ENCODE measurements at places on chromosomes 2 and 18. TPM values are rescaled to one million over a fixed set of nuclear protein-coding genes. Genes with fewer than 3 reads are reported as not detected.

DNA sequence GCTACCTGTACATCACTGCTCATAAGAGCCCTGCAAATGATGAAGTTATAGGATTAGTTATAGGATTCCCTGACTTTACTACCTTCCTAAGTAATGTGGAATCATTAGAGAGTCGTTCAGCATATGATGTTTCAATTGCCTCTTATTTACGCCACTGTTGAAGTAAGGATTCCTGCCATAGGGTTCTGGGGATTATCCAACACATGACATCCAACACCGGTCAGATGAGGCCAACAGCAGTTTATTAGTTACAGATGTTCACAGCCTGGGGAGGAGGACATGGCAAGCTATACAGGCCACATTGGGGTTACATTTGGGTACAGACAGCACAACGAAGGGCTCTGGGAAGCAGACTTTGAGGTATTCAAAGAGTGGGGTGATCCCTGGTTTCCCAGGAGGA lies 134.1 kb upstream of the MC4R start:
- DNase-seq, result no peak

GRCh38 chr2:46939626-46940359 lies 24.2 kb upstream of the MCFD2 start:
- DNase-seq, result no peak

DNA sequence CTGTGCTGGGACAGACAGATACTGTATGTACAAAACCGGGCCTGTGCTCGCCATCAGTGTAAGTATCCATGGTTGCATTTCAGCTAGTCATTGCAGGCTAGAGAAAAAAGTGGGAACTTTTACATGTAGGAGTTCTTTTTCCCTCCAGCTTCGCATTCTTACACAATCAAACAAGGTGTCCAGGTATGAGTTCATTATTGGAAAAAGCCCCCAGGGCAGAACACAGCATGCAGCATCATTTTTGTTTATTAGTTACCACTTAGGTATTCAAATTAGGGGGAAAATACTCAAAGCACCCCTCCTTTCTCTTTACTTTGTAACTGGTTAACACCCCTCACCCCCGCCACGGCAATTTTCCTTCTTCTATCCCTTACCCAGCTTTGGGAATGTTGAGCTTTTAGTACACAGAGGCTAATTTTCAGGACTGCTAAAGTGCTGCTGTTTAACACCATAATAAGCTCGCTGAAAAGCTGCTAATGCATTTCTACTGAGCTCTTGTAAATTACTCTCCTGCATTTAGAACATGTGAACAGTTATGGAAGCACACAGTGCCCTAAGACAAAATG lies 13.6 kb downstream of the UPP2 start:
- no peak for DNase-seq

GRCh38 chr2:72762276-72762675 lies 63.6 kb downstream of the EXOC6B start:
- no peak for DNase-seq

GRCh38 chr2:950080-950966 lies at the start of gene SNTG2:
SNTG2 (plus strand) TSS chr2:950849; CDS start chr2:950997, 148 bp downstream.
- DNase-seq, result peak; percentile 35

- no peak for DNase-seq
Measured at GRCh38 chr2:100365434-100365833, 43.1 kb upstream of the LONRF2 start.

GRCh38 chr2:161166538-161167409 lies 6.5 kb downstream of the TANK start:
- no peak for DNase-seq

- peak; percentile 29 for DNase-seq
Measured at GRCh38 chr2:121080013-121080772, 204.8 kb downstream of the TFCP2L1 start.

- DNase-seq, result no peak
Measured at GRCh38 chr2:220509096-220509757, 881.8 kb downstream of the SLC4A3 start.

DNA sequence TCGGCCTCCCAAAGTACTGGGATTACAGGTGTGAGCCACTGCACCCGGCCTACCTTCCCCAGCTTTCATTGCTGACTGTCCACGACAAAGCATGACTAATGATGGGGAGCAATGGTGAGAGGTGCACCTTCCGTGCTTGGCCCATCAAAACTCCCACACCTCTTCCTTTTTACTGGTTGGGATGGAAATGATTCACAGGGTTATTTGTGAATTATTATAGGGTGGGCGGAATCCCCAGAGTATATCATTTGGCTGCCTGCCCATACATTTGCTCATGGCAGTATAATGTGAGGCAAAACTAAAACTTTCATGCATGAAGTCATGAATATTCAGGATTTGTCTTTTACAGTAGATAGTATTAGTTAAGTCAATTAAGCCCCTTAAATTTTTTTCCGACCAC lies 334.2 kb upstream of the NETO1 start:
- no peak for DNase-seq

- no peak for DNase-seq
Measured at GRCh38 chr2:112493858-112494648, 12.1 kb downstream of the TTL start.

DNA sequence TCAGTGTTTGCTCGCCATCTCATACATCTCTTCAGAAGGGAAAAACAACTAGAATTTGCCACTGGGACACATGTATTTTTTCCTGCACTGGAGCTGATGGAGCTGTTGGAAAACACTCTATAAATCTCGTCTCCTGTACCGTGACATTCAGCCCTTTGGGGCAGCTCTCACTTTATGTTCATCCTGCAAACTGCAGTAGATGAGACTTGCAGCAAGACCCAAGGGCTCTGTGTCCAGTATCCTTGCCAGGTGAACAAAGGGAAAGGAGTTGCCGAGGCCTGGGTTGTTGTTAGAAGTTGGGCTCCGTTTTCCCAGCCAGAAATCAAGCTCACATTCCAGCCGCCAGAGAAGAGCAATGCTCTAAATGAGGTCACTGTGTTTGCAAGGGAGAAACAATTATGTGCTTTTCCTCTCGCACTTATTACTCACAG lies 285.1 kb downstream of the SLC4A3 start:
- no peak for DNase-seq

DNA sequence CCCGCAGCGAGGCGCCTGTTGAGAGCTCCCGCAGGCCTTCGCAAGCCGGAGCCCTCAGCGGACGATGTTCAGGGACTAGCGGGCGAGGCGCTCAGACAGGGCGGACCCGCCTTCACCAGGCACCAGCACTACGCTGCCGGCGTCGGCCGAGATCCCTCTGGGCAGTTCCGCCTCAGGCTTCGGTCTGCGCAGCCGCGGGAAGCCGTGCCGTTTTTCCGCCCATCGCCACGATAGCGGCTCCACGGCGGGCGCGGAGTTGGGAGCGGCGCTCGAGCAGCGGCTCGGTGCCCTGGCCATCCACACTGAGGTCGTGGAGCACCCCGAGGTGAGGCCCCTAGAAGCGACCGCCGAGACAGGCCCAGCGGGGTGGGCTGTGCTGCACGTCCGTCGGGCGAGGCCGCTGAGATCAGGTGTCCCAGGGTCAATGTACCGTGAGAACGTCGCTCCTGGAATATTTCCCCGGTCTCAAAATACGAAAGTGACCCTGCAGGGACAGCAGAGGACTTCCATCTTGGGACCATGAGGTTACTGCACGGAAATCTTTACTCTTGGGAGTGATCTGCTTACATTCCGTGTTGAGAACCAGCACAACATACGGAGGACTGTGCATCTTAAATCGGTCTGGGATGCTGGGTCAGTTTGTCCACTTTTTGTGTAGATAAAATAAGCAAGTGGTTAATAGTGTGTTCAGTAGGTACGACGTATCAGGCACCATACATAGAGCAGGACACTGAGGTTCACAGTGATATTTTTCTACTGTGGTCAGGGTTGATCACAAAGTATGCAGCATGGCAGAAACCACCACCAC lies 13.3 kb upstream of the MTIF2 start:
- peak; percentile 91 for DNase-seq

DNA sequence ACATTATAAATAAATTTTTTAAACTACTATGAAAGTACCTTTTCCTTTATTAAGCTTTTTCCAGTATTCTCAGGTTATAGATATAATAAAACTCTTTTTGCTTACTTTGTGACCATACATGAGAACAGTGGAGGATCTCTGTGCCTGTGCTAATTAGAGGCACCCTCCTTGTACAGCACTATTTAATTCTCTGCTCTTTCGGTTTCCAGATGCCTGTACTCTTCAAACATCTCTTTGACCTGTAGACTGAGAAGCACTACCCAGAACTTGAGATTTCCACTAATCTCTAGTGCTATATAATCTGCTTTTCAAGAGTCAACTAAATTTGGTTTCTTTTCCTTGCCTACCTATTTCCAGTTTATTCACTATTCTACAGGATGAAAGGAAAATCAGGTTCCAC lies 131.1 kb downstream of the GULP1 start:
- DNase-seq, result no peak

DNA sequence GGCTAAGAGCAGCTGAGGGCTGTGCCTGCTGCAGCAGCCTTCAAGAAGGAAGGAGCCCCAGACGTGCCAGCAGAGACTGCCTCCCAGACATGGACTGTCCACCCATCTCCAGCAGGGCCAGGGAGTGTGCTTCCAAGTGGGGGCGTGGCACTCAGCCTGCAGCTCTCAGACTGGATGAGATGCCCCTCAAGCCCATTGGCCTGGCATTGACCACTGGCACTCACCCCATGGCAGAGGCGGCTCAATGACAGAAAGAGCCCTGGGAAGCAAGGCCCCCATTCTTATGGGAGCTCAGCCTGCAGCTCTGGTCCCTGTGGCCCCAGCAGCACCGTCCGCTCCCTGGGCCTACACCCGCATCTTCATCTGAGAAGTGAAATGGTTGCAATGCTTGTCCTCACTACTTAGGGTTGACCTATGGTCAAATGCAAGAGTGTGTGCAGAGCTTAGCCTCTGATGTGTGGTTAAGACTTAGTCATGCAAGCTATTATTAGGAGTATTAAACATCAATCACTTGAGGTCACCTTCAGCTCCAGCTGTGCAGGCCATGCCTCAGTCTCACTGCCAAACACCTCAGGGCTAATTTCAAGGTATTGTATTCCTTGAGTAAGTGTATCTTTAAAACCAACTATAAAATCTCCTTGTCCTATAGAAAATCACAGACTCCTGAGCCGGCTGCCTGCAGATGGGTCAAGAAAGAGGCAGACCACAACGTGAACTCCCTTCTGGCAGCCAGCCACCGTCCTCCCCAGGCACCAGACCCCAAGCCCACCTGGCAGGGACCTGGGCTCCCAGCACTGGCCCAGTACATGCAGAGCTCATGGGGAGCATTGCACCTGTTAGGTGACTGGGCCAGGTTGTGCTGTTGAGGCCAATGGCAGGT lies 194.8 kb downstream of the NDUFA10 start:
- peak; percentile 10 for DNase-seq

DNA sequence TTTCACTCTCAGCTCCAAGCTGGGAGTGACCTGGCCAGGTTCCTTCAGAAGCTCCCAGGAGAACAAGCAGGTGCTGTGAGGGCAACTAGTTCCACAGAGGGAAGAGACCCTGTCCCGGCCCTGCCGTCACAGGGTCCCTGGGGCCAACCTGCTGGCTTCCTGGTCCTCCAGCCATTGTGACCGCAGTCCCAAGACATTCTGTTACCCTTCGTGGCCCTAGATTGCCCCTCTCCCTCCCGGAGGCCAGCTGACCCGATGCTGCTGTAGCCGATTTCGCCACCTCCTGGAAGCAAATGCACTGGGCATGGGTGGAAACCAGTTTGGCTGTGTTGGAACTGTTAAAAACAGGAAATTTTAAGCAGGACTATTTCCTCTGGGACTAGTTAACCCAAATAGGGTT lies 55.4 kb downstream of the EPAS1 start:
- peak; percentile 42 for DNase-seq

DNA sequence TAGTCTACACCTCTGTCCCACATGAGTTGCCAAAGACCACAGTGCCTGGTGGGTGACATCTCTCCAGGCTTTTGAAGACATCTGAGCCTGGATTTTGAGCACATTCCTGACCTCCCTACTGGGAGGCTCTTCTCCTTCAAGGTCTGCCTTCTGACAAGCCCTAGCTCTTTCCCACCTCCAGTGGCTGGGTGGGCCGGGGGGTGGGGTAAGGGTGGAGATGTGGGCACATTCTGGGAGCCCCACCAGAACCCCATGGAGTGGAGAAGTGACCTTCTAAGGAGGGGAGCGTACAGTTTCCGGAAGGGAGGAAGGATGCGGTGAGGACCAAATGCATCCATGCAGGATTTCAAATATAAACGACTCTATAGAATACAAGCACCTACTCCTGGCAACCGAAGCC lies 27.9 kb upstream of the ANXA4 start:
- no peak for DNase-seq

DNA sequence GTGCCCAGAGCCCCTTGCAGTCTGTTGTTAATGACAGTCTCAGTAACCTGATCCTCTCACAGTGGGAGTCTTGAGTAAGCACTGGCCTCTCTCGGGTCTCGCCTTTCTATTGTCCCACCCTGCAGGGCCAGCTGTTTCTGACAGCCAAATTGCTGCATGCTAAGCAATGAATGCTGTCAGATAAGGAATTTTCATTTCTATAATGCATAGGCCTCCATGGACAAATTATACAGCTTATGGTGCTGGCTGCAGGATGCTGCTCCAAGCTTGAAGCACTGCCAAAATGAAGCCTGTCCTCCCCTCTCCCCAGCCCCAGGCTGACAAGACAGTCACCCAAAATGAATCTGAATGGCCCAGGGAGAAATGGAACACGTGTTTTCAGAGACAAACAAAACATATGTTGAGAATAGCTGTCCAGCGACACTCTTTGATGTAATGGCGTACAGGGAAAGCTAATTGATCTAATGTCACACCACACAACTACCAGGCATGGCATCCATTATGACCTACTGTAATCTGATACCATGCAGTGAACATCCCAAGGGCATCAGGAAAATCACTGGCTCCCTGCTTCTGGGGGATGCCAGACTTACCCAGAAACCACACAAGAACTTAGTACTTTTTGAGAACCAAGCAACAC lies 36.8 kb downstream of the ACVR1 start:
- DNase-seq, result no peak

DNA sequence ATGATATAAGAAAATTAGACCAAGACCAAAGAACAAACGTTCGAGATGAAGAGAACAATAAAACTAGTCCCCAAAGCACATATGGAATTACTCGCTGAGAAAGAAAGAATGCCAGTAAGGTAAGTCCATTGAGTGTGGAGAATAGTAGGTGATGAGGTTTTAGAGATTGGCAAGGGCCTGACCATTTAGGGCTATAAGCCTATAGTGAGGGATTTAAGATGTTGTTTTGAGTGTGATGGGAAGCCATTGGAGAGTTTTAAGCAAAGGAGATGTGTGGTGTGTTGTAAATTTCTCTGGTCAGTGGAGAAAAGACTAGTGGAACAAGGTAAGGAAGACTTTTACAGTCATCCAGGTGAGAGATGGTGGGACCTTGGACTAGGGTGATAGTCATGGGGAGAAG lies 151.1 kb downstream of the MCFD2 start:
- no peak for DNase-seq

- DNase-seq, result no peak
Measured at GRCh38 chr2:220556658-220557057, 929.2 kb downstream of the SLC4A3 start.

GRCh38 chr2:222064286-222064685 lies 234.5 kb downstream of the PAX3 start:
- DNase-seq, result no peak

Gene SPATA3
- total RNA-seq, result not detected

Gene GPR148
- total RNA-seq, result not detected

Gene RGPD8
- total RNA-seq, result 4.1 TPM

Gene UNC80
- 0.03 TPM for total RNA-seq

Gene TEKT4
- total RNA-seq, result not detected

Gene SCTR
- 1.2 TPM for total RNA-seq

Gene AGXT
- not detected for total RNA-seq

Gene TNFAIP6
- 2.9 TPM for total RNA-seq

Measured in left ventricle myocardium inferior (tissue), 1 donor.